ENCODE measurements at places on chromosomes 13 and 19. TPM values are rescaled to one million over a fixed set of nuclear protein-coding genes. Genes with fewer than 3 reads are reported as not detected.

GRCh38 chr19:38917921-38918491 lies 6.0 kb upstream of the CCER2 start:
- DNase-seq, result peak; percentile 22

- DNase-seq, result no peak
Observed at GRCh38 chr19:18517606-18518005, 4.3 kb downstream of the ELL start.

CELF5 gene
- not detected for total RNA-seq

DNA sequence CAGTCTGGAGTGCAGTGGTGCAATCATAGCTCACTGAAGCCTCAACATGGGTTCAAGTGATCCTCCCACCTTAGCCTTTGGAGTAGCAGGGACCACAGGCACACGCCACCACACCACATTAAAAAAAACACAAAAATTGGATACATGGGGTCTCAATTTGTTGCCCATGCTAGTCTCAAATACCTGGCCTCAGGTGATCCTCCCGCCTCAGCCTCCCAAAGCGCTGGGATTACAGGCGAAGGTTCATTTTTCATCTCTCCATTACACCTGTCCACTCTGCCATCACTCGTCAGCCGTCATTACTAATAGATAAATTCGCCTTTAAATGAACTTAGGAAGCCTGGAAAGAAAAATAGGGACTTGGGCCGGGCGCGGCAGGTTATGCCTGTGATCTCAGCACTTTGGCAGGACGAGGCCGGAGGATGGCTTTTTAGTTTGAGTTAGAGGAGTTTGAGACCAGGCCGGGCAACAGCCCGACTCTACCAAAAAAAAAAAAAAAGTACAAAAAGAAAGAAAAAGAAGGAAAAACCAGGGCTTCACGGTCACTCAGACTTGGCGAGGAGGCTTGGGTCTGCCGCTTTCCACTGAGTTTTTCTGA lies 685 bp upstream of the SUPT5H start:
- no peak for DNase-seq

ZNF208 gene
- not detected for total RNA-seq

GRCh38 chr13:76894401-76895110 lies 8.4 kb upstream of the KCTD12 start:
- DNase-seq, result no peak

DNA sequence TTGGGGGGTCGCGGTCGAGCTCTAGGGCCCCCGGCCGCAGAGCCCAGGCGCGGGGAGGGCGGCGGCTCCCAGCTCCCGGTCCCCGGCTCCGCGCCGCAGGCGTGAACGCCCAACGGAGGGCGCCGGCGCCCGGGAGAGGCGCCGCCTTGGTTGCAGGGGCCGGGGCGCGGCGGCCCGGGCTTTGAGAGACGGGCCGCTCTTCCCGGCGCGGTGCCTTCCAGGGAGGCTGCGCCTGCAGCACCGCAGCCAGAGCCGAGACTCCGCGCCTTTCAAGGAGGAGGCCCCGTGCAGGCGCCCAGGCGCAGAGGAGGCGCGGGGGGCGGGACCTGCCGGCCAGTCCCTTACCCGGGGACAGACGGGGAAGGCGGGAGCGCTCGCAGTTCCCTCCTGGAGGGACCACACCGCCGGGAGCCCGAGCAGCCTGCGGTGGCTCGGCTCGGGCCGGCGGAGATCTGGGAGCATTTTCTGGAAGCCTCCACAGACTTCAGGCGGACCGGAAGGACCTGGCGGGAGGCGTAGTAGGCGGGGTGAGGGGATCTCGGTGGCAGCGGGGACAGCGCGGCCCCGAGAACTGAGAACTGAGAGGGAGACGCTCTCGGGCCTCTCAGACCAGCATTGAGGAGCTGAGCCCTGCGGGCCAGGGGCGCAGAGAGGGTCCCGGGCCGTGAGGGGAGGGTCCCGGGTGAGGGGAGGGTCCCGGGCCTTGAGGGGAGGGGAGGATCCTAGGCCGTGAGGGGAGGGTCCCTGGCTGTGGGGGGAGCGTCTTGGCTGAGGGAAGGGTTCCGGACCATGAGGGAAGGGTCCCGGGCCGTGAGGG lies 25.5 kb upstream of the MCF2L start:
- peak; percentile 41 for DNase-seq

AKAP8L gene
- total RNA-seq, result 83.8 TPM

DNA sequence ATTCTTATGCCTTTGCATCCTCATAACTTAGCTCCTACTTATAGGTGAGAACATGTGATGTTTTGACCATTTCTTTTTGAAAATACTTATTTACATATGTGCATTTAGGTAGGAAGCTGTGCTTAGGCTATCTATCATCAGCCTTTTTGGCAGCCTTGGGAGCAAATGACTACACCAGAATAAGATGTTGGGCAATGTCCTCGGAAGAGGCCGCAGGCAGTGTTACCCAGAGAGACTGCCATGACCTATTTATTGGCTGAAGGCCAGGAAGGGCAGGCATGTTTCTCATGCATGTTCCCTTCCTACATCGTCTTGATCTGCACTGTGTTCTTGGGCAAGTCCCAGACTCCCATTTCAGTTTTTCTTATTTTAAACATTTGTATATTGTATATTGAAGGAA lies 122.3 kb downstream of the B3GLCT start:
- DNase-seq, result peak; percentile 6

GRCh38 chr13:29573190-29573589 lies 22.3 kb downstream of the SLC7A1 start:
- no peak for DNase-seq

DNA sequence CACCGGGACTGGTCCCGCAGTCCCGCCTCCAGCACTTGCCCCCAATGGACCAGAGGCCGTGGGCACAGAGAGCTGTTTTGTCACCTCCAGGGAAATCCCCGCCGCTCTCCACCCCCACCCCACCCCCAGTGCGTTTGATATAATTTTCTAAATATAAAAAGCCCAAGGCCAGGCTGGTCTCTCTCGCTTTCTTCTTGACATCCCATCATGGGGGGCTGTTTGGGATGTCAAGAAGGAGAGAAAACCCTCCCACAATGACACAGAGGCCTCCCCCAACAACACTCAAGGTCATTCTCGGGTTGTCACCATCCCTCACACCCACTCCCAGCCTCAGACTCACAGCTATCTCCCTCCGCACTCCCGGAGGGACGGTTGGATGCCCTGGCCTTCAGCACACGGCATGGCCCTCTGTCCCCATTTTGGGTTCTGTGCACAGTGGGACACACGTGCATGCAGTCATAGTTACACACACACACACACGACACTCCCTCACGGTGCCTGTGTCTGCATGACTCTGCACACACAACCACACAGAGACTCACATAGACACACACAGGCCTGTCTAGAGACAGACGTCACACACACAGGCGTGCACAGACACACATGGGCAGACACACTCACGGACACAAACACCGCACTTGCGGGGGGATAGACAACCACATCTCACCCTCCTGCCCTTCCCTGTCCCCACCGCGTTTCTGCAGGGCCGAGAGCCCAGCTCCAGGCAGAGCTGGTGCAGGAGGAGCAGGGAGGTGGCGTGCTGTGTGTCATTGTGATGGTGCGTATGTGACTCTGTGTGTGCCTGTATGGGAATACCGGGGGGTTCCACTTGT lies 4.8 kb upstream of the NFIC start:
- no peak for DNase-seq

DNA sequence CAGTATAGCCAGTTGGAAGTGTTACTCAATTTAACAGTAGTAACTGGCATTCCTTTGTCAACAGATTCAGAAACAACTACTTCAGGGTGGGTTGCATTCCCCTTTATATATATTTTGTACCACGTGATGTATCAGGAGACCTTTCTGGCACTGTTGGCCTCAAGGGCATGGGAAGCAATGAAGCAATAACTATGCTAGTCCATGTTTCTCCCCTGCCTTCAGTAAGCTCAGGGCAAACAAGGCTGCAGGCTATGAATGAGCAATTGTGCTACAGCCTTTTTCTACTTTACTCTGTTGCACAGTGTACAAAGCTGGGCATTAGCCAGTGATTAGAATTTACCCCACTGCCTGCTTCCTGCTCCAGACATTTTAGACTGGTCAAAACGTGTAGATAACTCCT lies 348.8 kb downstream of the GPC5 start:
- no peak for DNase-seq

GDF15 gene
- total RNA-seq, result 2.3 TPM

CGB7 gene
- not detected for total RNA-seq

DNA sequence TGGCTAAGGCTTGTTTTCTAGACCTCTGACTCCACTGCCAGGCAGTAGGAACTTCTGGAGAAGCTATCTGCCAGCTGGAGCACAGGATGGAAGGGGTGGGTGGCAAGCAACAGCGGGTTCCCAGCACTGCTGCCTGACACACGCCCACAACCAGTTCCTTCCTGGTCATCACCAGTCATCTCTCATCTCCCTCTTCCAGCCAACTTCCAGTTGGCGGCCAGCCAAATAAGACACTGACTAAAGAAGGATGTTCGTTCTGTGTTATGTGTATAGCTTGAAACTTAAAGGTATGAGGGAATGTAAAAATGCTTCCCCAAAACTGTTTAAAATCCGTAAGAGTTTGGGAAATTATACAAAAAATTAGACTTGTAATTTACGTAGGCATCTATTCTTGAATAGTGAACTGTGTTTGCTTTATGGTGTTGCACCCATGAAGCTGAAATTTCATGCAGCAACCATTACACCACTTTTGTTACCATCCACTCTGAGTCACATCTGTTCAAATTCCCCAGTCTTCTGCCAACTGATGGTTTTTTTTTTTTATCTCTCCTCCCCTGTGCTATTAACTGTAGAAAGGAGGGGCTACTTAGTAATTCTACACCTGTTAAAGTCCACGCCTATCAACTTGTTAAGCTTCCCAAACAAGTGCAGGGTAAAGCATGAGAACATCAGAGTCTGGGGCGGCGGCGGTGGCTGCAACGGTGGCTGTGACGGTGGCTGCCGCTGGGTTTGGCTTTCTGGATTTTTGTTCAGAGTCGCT lies 86.2 kb upstream of the FRY start:
- DNase-seq, result peak; percentile 96

DNA sequence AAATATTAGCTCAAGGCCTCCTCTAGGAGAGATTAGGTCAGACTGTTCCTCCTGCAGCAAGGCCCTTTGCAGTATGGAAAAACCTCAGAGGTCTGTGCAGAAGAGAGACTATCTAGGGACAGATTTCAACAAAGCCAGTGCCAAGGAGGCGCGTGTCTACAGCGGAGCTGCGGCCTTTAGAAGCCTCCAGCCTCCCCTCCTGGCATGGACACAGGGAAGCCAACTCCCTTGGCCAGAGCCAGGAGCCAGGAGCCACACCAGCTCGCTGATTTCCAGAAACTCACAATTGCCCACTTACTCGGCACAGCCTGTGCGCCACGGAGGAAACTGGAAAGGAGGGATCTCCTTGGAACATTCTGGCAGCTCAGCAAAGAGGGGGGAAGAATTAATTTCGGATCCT lies 63.4 kb downstream of the INSR start:
- DNase-seq, result no peak

DNA sequence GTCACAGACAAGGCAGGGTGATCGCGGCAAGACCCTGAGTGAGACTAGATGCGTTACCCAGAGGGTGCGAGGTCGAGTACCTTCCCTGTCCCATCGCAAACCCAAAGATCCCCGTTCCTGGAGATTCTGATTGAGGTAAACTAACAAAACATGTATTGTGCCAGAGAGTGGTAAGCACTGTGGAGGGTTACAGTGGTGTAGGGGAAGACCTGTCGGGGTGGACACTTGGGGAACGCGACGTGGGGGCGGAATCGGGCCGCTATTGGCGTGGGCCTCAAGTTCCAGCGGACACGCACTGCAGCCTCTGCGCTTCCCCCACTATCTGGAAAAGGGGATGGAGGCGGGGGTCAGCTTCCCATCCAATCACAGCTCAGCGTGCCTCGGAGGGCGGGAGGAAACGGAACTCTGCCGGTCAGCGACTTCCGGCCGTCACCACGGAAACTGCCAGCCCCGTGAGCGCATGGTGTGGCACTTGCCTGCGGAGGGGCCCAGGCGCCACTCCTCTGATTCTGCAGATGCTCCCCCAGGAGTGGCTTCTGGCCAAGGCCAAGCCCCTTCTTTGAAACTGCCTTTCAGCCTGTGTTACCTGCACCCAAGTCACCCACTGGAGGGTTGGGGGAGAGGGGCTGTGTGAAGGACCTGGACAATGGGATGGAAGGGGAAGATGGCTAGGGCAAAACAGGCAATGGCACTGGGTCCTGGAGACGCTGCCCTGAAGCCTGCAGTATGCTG lies 1.0 kb upstream of the UBE2M start:
- DNase-seq, result peak; percentile 98

ATP8B3 gene
- not detected for total RNA-seq

GRCh38 chr13:44302940-44303575 lies 70.6 kb upstream of the SERP2 start:
- no peak for DNase-seq

All from MG63 (cell line).